ENCODE measurements at places on chromosomes 1 and 21.

DNA sequence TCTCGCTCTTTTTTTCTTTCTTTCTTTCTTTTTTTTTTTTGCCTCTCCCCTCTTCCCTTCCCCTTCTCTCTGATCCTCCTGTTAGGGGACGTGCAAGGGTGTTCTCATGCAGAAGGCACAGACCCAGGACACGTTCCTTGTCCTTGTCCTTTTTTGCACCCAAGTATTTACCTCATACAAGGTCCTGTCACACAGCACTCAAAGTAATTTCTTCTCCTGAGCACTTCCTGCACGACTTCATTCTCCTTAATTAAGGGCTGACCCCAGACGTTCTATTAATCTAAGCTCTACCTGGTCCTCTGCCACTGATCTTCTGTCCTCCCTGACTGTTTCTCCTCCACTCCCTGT lies 424 bp upstream of the PCNX2 start:
- DNase-seq: no peak

DNA sequence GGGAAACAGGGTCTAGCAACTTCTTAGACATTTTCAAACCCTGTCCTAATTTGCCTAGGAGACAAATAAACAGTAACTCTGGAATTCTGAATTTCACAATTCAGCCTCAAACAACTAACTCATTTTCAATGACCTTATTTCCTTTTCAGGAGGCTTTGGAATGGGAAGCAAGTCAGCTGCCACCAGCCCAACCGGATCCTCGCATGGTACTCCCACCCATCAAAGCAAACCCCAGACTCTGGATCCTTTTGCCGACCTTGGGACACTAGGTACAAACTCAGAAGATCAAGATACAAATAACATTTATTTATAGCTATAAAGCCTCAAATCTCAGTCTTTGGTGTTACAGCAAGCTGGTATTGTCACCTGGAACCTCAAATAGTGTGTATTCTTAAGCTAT lies 18.9 kb upstream of the LEPR start:
- DNase-seq: no peak

- DNase-seq: no peak
Observed at GRCh38 chr1:35845766-35846165, 37.2 kb upstream of the AGO1 start.

DNA sequence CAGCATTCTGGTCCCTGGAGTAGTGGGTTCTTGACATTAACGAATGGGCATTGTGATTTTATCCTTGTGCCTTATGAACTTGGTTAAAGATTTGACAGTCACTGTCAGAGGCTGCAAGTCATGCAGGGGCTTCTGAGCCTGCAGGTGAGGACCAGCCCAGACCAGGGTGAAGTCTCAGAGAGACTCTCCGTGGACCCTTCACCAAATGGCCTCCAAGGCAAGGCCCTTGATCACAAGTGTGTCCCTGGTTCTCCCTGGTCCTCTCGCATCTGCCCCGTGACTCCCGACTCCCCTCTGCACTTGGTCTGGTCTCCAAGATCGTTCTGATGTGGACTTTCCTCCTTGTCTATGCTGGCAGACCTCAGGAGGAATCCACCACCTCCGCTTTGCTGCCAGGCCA lies 476.5 kb upstream of the VAMP3 start:
- no peak for DNase-seq

- no peak for DNase-seq
Observed at GRCh38 chr1:193785850-193786420, 599.5 kb upstream of the B3GALT2 start.

GRCh38 chr1:206415942-206416341 lies 54.3 kb upstream of the IKBKE start:
- DNase-seq: no peak

GRCh38 chr1:51936531-51936930 lies 54.0 kb downstream of the RAB3B start:
- DNase-seq: no peak

GRCh38 chr1:110538075-110538474 lies 19.1 kb upstream of the KCNA10 start:
- DNase-seq: no peak

DNA sequence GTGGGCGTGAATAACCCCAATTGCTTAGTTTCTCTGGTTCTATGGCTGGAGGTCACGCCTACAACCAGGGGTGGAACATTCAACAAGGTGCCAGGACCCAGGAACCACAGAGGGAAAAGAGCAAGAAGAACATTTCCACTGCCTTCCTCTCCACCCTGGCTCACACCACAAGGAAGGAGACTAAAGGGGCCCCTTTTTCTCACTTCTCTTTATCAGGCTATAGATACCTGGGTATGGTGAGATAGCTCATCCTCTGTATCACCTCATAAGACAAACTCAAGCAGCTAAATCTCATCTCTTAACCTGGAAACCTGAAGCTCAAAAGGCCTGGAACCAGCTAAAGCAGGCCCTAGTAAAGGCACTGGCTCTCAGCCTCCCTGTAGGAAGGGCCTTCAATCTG lies 438.8 kb upstream of the OLFM3 start:
- no peak for DNase-seq
